ENCODE measurements at places on chromosomes 13 and 19.

- no peak for DNase-seq
These were observed at the start of gene KLK13 for GRCh38 chr19:51064534-51065220. Gene KLK13 (minus strand): TSS chr19:51065092. CDS start chr19:51065067, 25 bp downstream.

DNA sequence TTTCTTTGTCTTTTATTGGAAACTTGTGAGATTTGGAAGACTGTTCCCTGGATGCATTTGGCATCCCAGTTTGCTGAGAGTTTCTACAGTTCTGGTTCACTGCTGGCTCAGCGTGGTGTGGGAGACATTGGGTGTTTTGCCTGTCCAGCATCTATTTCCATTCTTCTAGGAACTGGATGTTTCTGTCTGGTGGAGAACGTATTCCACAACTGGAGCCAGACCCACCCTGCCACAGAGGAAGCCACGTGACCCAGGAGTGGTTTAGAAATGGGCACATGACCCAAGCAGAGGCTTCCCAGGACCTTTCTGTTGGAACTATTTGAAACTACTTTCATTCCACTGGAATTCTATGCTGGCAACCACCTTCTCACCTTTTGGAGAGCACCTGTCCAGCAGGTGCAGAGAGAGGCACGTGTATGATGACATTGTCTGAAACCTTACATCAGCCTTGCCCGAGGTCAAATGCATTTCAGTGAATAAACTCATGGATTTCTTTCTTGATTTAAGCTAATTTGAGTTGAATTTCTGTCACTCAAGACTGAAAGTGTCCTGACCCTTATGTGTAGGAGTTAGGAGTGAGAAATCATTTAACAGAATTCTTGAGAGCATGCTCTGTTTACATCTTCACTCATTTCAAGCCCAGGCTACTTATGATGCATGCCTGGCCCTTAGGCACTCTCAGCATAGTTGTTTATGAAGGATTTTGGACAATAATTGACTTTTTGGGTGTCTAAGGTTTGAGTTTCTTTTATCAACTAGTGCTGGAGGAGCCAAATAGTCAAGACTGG lies 121.8 kb downstream of the AKAP11 start:
- DNase-seq, result no peak

GRCh38 chr19:14368011-14368513 lies 13.2 kb upstream of the ADGRE5 start:
- DNase-seq, result no peak

GRCh38 chr19:16022251-16022650 lies 54.0 kb upstream of the TPM4 start:
- DNase-seq, result no peak

GRCh38 chr19:11578258-11579142 lies 1.1 kb upstream of the ACP5 start:
- no peak for DNase-seq

DNA sequence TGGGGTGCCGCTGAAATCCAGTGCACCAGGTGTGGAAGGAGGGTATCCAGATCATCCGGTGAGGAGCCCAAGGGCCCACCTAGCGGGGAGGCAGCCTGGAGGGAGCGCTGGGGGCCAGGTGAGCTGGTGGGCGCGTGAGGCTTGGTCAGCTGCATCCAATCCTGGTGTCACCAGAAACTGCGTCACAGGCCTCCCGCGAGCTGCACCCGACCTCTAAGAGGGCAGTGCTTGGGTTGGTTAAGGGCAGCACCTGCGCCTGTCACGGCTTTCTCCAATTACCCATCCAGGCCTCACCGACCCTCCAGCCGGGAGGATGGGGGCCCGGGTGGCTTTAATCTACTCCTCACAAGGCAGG lies 284 bp downstream of the RNF17 start:
- no peak for DNase-seq

DNA sequence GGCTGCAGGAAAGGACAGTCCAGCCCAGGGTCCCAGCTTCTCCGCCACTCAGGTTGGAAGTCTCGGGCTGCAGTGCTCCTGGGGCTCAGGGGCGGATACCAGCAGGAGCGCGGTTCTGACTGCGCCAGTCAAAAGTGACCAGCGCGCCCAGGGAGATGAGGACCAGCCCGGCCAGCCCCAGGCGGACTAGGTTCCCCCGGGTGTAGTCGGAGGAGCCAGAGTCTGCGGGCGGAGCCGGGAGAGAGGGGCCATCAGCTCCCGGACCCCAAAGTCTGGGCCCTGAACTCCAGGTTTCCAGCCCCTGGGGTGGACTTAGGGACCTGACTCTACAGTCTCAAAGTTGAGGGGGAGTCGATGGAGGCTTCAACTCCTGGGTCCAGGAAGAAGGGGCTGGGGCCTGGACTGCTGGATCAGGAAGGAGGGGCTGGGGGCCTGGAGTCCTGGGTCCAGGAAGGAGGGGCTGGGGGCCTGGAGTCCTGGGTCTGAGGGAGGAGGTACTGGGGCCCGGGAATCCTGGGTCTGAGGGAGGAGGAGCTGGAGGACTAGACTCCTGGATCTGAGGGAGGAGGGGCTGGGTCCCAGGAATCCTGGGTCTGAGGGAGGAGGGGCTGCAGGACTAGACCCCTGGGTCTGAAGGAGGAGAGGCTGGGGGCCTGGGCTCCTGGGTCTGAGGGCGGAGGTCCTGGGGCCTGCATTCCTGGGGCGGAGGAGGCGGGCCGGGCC lies 5.3 kb downstream of the OSCAR start:
- DNase-seq, result no peak

DNA sequence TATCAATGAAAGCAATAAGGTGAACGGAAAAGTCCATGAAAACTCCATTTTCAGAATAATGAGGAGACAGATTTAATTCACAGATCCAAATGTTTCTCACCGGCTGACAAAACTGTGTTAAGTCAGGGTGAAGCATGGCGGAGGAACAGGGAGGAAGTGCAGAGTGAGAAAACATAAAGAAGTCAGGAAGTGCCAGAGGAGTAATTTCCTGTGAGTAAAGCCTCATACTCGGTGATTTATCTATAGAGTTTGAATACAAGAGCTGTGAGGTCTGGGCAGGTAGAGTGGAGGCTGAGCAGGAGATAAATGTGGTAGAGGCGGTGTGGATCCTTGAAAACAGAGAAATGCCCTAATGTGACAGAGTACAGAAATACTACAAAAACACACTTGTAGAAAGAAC lies 11.4 kb downstream of the CARD8 start:
- no peak for DNase-seq
